ENCODE measurements at places on chromosomes 16 and 17. TPM values are rescaled to one million over a fixed set of nuclear protein-coding genes. Genes with fewer than 3 reads are reported as not detected.

The OVCA2 gene
- 14.2 TPM for total RNA-seq

The ODAD4 gene
- 0.81 TPM for total RNA-seq

The HP gene
- 19.4 TPM for total RNA-seq

The DOC2B gene
- total RNA-seq, result 16.3 TPM

The GPR142 gene
- 2.1 TPM for total RNA-seq

The SIRT7 gene
- total RNA-seq, result 21.6 TPM

DNA sequence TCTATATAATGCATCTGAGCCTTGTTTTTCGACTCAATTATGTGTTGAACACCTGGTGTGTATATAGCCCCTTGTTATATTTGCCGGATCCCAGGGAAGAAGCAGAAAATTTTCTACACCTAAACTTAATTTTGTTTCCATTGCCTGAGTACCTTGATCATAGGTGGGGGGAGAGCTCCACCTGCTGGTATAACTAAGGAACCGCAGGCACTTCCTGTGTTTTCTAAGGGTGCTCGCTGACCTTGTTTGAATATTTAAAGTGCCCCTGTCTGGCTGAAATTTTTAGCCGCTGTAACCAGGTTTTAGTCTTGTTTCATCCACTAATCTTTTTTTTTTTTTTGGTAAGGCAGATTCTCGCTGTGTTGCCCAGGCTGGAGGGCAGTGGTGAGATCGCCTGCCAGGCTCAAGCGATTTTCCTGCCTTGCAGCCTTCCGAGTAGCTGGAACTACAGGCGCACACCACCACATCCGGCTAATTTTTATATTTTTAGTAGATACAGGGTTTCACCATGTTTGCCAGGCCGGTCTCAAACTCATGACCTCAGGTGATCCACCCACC, 6.5 kb upstream of the NUBP1 start:
- no peak for DNase-seq

GRCh38 chr16:11543661-11544393, 42.9 kb downstream of the LITAF start:
- no peak for DNase-seq

DNA sequence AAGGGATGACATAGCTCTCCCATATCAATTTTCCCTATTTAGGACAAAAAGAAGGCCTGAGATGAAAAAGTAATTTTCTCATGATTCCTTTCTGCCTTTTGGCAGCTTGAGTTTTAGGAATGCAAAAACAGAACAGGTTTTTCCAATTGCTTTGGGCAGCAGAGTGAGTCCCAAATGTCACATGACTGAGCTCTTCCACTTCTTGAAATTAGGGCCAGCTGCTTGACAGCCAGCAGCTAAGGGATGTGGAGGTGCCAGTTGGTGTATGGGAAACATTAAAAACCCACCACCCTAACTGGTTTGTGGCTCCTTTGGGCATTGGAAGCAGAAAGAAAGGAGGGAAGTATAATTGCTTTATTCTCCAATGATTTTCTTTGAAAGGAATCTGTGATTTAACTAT, 133.8 kb upstream of the FAM20A start:
- DNase-seq, result no peak

- no peak for DNase-seq
Measured at GRCh38 chr17:58370309-58370708, 18.3 kb upstream of the SUPT4H1 start.

- no peak for DNase-seq
Measured at GRCh38 chr16:79571065-79571902, 29.3 kb downstream of the MAF start.

DNA sequence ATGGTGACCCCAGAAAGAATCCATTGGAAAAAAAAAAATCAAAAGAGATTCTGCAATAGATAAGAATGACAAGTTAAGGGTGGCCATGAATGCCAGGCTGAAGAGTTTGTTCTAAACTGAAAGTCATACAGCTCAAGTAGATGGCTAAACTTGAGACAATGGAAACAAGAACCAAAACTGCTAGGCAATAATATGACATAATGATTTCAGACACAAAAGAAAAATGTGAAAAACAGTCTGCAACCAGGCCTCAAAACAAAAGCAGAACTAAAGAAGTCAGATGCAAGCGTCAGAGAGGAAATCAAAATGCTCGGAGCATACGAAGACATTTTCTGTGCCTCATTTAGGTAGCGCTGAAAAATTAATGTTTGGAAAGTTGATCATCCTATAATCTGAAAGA, 54.4 kb upstream of the YPEL2 start:
- no peak for DNase-seq

- DNase-seq, result no peak
Measured at GRCh38 chr16:81485824-81486539, 41.4 kb downstream of the CMIP start.

DNA sequence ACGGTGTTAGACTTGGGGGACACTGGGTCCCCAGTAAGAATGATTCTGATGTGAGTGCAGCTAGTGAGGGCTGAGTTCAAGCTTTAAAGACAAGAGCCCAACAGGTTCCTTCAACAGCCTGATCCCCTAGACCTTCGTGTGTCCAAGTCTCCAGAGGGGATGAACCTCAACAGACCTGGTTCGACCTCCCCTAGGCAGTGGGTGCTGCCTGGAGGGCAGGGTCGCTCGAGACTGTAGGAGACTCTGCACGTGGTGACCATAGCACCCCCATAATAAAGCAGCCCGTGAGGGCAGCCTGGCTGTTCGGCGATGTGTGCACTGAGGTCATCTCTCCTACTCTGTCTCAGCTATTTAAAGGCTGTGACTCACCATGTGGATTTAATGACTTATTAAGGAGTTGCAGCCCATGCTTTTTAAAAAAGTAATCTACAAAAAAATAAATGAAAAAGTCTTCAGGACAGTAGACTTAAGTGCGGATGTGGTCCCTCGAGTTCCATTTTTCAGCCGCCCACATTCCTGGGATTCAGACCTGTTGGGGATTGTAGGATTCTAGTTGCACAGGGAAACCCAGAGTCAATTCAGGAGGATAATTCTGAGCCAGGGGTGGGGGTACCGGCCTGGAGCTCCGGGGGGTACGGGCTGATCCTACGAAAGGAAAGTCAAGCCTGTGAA, 23.4 kb upstream of the METRNL start:
- DNase-seq, result peak; percentile 83

- DNase-seq, result no peak
Measured at GRCh38 chr16:88826070-88826840, 14.5 kb upstream of the APRT start.

GRCh38 chr17:36600465-36600864, 918 bp upstream of the MRM1 start:
- DNase-seq, result no peak

GRCh38 chr16:18959031-18959505, 24.7 kb upstream of the TMC7 start:
- DNase-seq, result no peak

- DNase-seq, result no peak
Measured at GRCh38 chr17:78780335-78780734, 1.7 kb downstream of the CYTH1 start.

DNA sequence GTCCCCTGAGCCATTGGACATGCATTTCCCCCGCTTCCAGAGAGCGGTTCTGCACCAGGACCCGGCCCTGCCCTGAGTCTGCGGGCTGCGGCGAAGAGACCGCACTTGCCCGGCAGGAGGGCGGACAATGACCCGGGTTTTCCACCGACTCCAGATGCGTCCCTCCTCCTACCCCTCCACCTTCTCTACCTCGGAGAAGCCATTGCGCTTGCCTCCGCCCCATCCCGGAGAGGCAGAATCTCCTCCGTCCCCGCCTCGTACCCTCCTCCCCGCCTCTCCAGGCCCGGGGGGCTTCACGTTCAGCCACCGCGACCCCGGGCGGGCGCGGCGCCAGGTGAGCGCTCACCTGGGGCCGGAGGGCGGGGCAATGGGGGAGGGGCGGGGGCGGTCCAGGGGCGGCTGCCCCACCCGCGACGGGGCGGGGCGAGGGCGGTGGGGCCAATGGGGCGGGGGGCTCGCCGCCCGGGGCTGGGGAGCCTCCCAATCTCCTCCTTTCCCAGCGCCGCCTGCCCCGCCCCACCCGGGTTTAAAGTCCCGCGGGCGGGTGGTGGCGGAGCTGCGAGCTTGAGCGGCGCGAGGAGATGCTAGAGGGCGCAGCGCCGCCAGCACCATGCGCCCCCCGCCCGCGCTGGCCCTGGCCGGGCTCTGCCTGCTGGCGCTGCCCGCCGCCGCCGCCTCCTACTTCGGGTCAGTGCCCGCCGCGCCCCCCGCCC, at the start of gene WNT9B:
TSS of gene WNT9B (plus strand) at position 555 of the 713 bp plus-strand sequence. CDS start at position 611, 56 bp downstream.
- peak; percentile 72 for DNase-seq

DNA sequence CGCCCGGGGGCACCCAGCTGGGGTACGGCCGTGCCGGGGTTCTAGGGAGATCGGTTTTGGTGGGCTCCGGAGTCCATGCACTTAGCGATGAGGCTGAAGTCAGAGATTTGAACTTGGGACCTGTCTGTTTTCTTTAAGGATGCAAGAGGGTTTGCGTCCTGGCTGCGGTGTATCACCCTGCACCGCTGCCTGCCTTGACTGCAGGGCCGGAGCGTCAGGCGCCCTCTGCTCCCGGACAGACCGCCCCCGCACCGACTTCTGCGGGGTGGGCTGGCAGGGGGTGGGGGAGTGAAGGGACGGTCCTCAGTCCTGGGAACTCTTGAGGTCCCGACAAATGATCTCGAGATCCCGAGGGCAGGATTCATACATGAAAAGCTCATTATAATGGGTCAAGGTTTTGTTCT, 701 bp downstream of the PDP2 start:
- DNase-seq, result peak; percentile 75

DNA sequence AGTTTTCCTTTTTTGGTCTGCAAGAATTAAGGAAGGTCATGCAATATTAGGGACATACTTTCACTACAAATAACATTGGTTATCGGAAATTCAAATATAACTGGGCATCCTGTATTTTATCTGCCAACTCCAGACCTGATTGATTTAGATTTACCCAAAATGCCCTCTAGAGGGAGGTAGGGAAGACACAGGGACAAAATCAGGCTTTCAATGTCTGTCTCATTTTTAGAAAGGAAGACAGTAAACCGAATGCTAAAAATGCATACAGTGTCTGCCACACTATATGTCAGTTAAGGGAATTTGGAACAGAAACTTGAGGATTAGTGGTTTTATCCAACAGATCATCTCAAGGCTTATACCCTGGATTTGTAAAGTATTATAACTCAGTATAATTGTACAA, 161.7 kb upstream of the SOX9 start:
- DNase-seq, result no peak

DNA sequence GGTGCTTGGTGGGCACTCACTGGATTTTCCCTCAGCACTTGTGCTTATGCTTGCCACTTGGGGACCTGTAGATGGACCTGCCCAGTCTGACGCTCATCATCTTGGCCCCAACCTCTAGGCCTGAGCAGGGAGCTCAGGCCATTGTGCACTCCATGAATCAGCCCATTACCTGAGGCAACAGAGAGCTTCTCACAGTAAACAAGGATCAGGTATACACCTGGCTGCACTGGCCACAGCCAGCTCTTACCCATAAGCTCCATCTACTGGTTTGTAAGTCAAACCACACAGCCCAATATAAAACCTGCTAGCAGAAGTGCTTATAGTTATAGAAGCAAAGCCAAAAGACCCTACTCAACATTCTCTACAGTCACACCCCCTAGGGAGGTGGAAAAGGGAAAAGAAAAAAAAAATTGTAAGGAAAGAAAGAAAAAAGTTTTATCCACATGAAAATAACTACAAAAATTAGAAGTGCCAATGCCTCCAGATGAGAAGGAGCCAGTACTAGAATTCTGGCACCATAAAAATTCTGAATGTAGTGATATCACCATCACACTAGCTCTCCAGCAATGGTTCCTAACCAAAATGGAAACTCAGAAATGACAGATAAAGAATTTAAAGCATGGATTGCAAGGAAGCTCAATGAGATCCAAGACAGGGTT, 87.8 kb upstream of the CDH5 start:
- no peak for DNase-seq

- no peak for DNase-seq
Measured at GRCh38 chr16:52543654-52544053, 3.3 kb downstream of the TOX3 start.

- peak; percentile 64 for DNase-seq
Measured at GRCh38 chr17:16491703-16492612, at the start of gene LRRC75A. TSS of gene LRRC75A (minus strand) at chr17:16492193. CDS start at chr17:16491990, 203 bp downstream.

DNA sequence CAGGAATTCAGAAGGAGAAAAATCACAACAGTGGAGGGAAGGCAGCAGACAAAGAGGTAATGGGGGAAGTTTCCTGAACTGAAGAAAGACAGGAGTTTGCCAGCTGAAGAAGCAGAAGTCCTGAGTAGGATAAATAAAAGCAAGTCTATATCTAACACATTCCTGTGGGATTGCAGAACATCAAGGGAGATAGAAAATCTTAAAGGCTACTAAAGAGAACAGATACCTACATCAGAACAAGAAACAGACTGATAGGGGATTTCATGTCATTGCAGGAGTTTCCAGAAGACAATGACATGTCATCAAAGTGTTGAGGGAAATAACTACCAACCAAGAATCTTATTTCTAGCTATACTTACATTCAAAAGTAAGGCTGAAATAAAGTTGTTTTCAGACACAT, 21.3 kb upstream of the CRYBA1 start:
- no peak for DNase-seq

DNA sequence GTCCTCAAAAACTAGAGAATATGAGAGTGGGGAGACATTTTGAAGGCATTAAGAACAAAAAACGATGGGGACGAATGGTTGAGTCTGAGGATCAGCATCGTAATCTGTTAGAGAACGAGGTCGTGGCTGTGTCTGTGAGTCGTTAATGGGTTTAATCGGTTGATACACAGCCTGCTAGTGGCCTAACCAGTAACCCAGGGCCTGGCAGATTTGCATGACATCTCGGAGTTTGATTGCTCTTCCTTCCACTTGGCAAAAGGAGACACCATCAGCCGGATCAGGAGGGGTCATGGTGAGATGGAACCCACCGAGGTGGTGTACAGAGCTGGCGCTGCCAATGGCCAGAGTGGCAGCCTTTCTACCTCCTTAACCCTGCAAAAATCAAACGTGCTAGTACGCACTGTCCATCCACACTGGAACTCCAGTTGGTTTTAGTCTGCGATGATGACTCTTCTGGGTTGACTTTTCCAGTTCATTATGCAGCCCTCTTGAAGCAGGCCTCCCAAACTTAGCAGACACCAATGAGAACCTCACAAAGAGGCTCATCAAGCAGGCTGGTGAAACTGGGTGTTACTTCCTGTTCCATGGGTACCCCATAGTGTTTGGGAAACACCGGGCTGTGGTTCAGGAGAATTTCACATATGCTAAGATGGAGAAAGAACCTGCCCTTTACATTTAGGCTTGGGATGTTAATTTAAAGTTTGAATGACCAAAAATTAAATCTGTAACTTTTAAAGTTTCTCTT, 4.1 kb downstream of the HS3ST3B1 start:
- DNase-seq, result no peak

Data from aorta (tissue), 5 donors.